C1 segment of cervical spinal cord (tissue), 14 donors: ENCODE measurements at places on chromosomes 4 and X.
A peak's percentile ranks its signal among the peaks of the same experiment; 100 is the strongest.

DNA sequence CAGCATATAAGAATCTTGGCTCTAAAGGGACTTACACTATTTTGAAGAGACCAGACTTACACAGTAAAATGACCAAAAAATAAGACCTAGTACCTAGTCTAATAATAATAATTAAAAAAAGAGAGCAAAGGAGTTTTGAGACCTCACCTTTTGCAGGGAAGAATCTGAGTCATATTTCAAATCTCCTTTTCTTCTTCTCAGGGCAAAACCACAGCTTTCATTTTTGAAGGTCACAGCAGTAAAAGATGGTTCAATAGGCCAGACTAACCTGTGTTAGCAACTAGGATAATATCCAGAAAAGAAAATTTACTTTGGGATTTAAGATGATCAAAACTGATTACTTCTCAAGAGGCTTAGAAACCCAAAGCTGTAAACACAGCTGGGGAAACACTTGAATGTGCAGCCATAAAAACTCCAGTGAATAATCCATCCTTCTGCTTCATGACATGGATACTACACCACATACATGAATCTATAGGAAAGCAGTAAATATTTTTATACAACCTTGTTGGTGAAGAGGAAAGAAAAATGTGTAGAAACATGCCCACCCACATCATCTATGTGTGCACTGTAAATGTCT lies 25.9 kb upstream of the LNX1 start:
- no peak for DNase-seq

- no peak for DNase-seq
These were observed 58.7 kb downstream of the UGT2B10 start for GRCh38 chr4:68874507-68874906.

GRCh38 chr4:112881842-112882241 lies 167.6 kb upstream of the ANK2 start:
- DNase-seq = no peak

DNA sequence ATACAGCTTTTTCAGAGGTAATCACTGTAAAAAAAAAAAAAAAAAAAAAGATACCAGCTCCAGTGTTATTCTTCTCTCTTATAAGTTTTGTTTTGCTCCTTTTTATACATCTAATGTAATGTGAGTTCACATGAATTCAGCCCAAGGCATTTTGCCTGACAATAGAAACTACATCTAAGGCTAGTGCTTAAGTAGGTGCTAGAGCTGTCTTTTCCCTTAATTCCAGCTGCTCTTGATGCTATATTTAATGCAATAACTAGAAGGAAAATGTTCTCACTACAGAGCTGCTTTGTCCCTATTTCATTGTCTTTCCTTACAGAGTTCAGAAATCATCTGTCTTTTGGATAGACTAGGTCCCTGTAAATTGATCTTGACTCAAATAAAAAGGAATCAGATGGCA lies 150.1 kb downstream of the NAA11 start:
- no peak for DNase-seq

DNA sequence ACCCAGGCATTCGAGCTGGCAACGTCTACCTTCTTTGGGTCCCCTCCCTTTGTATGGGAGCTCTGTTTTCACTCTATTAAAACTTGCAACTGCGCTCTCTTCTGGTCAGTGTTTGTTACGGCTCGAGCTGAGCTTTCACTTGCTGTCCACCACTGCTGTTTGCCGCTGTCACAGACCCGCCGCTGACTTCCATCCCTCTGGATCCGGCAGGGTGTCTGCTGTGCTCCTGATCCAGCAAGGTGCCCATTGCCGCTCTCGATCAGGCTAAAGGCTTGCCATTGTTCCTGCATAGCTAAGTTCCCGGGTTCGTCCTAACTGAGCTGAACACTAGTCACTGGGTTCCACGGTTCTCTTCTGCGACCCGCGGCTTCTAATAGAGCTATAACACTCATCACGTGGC lies 183.5 kb upstream of the GALNTL6 start:
- no peak for DNase-seq

- no peak for DNase-seq
These were observed 234.1 kb downstream of the AFAP1 start for GRCh38 chr4:7705593-7705992.

- DNase-seq = no peak
These were observed 11.1 kb downstream of the SLC25A43 start for GRCh38 chrX:119410027-119410819.

DNA sequence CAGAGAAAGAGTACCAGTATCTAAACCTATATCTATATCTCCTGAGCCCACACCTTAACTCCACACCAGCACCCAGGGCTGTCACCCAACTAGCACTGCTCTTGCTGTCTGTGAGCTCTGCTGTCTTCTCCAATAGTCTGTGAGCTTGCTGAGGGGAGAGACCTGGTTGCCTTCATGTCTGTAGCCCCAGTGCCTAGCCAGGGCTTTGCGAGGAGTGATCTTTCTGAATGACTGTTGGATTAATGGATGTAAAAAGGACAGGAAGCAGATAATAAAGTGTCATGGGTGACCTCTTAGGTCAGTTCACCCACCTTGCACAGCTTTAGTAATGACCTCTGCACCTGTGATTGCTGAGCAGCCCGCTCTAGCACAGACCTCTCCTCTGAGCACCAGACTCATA lies 30.5 kb downstream of the CNGA2 start:
- DNase-seq = no peak

GRCh38 chr4:3318561-3319021 lies 25.8 kb downstream of the RGS12 start:
- no peak for DNase-seq

DNA sequence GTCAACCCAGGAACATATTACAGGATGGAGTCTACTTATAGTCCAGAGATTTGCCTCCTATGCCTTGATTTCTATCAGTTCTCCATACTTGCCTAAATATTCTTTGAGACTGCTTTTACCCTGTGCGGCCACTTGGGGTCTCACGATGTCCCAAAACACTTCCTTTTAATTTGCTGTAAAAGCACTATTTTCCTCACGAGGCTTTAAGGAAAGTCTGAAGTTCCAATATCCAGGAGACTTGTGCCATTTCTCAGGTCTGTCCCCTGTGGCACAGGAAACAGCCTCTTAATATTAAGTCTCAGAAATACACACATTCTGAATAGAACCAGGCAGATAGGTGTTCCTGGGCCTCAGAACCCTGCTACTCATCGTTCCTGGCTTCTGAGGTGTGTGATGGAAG lies 142.9 kb downstream of the TMEM164 start:
- DNase-seq = peak; percentile 2

DNA sequence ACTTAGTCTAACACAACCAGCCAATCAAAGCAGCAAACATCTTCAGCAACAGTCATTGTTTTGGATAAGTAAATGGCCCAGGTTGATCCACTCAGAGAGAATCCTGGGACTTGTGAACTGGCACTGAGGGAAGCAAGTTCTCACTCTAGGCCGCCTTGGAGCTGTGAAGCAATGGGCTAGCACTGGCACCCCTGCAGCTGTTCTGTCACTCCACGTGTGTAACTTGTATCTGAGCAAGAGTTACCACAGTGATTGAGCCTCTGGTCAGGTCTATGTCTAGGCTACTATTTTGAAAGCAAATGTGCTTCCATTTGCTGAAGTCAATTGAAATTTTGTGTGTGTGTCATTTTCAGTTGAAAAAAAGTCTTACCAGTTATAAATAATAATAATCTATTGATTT lies 57.2 kb upstream of the HS3ST1 start:
- DNase-seq = no peak

GRCh38 chrX:136199365-136199764 lies 51.8 kb downstream of the MAP7D3 start:
- DNase-seq = no peak

GRCh38 chrX:24577091-24577490 lies 70.1 kb downstream of the PCYT1B start:
- no peak for DNase-seq

- no peak for DNase-seq
These were observed 96.6 kb downstream of the EVC2 start for GRCh38 chr4:5611750-5612149.

- no peak for DNase-seq
These were observed 15.3 kb downstream of the DDIT4L start for GRCh38 chr4:100174985-100175383.

DNA sequence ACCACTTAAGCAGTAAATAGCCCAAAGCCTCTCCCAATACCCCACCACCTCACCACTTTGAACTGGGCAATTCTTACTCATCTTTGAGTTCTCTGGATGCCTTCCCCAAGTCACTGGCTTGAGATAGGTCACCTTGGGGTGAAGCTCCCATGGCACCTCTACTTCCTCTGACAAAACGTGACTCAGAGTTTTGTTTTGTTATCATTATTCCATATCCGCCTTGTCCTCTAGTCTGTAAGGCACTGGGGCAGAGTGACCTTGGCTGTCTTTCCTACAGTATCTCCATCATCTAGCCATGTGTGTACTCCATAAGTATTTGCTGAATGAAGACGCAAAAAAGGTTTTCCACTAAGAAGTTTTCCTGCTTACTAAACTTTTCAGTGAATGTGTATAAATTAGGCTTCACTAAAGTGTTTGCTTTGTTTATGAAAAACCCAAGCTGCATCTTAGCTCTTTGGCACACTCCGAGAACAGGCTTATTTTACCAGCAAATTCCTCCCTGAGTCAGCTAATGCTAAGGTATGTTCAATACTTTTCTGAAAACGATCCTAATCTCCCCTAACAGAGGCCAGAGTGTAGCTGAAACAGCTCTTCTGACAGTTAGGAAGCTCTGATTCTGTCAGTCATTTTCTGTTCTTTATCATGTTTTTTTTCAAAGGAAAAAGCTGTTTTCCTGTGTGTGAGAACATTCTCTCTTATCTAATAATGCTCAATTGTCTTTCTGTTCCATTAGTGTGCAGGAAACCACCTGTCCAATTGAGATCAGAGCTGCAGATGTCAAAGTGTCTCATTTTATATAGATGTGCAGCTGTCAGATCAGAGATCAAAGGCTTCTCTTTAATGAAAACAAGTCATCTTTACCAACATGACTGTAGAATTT lies 30.2 kb upstream of the TSPAN5 start:
- DNase-seq = no peak

GRCh38 chr4:128353791-128354190 lies 66.2 kb upstream of the PGRMC2 start:
- DNase-seq = no peak

DNA sequence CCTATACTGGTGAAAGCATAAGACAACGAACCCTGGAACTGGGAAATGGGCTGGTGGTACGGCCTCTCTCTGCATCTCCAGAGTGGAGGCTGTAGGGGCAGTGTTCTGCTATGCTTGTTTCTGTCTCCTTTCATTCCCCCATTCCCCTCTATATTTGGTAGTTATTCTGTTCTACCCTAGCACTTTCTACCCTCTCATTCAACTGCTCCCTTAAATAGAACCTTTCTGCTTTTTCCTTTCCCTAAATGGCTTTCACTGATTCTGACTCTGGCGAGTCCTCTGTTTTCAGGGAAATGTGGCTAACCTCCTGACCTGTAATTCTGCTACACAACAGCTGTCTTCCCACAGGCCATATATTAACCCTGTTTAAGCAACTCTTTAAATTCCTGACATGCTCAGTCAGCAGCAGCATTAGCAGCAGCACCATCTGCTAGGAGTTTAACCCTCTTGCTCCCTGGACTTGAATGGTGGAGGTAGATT lies 94.2 kb downstream of the CXCL13 start:
- no peak for DNase-seq

- no peak for DNase-seq
These were observed 17.4 kb upstream of the PDCL2 start for GRCh38 chr4:55609393-55609866.

DNA sequence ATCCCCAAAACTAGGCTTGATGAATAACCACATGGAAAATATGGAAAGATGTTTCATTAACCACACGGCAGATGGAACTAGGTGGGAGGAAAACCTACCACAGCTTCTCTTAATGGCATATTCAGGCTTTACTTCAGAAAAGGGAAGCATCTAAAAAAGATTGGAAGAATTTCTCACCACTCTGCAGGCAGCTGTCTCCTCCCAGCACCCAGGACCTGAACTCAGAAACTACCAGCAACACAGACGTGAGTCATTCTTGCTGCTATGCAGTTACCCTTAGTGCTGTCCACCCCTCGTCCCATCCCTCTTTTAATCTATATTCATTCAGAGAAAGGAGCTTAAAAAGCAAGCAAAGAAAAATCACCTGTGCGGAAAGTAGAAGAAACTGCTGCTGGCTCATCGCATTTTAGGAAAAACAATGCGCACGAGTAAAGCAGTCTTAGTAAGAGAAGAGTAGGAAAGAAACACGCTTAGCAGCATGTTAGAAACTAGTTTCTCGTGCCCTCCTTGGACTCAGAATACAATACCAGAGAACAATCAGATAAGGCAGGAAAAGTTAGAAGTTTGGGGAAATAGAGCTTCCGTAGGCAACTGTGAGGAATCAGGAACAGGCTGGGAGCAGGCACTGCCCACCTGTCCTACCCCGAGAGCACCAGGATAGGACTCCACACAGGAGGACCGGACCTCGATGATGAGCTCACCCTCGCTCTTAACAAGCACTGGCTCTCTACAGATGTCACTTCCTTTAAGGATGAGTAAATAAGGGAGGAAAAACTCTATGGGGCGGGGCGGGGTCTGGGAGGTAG lies 48.1 kb upstream of the ENPP6 start:
- no peak for DNase-seq

GRCh38 chr4:10691651-10692050 lies 7.1 kb upstream of the CLNK start:
- DNase-seq = no peak
